ENCODE measurements at places on chromosomes 16 and 17.

- H3K27ac ChIP-seq, result no peak overlapping the region
- H3K4me1 ChIP-seq, result no peaks in the 10 kb centered on the region
- no peak for DNase-seq
- H3K36me3 ChIP-seq, result peaks cover 44% of the 10 kb centered on the region
Measured at GRCh38 chr17:42485680-42486079, 27.0 kb downstream of the ATP6V0A1 start.

DNA sequence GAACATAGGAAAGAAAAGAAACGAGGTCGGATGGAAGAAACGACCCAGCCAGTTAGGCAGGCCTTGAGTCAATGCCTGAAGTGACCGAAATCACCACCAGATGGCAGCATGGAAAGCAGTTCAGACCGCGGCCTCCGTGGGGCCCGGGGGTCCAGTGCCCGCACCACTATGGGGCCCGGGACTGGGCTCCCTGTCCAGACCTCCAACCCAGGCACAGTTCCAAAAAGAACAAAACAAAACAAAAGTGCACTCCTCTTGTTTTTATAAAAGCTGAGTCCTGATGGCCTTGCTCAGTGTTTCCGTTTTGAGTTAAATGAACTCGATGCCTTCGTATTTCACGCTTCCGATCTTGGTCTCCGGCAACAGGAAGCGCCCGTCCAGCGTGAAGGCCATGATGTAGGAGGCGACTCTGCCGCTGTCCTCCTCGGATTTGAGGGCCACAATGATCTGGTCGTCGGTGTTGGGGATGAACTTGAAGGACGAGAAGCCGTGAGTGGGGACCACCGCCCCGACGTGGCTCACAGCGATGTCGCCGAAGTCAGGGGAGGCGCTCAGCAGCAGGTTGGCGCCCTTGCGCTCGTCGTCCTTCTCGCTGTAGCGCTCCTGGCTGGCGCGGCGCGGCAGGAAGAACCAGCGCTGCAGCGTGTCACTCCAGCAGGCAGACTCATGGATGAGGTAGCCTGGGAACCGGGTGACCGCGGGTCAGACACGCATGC lies 13.7 kb upstream of the LGALS3BP start:
- H3K27me3 ChIP-seq, result no peaks in the 10 kb centered on the region
- no peak overlapping the region for H3K27ac ChIP-seq
- H3K4me1 ChIP-seq, result no peaks in the 10 kb centered on the region
- H3K36me3 ChIP-seq, result peaks cover 15% of the 10 kb centered on the region

GRCh38 chr16:19130852-19131824 lies 17.4 kb downstream of the ITPRIPL2 start:
- H3K36me3 ChIP-seq, result no peaks in the 10 kb centered on the region
- H3K4me1 ChIP-seq, result peaks cover 30% of the 10 kb centered on the region
- peak; percentile 76 for DNase-seq
- H3K4me3 ChIP-seq, result no peak overlapping the region
- peak overlapping the region; percentile 93 for H3K27ac ChIP-seq
- no peaks in the 10 kb centered on the region for H3K27me3 ChIP-seq

GRCh38 chr17:28317966-28318758 lies 838 bp upstream of the TMEM97 start:
- H3K27me3 ChIP-seq, result peaks cover 3% of the 10 kb centered on the region
- peak overlapping the region; percentile 36 for H3K27ac ChIP-seq
- H3K4me1 ChIP-seq, result peaks cover 3% of the 10 kb centered on the region
- H3K4me3 ChIP-seq, result peak overlapping the region; percentile 36
- DNase-seq, result no peak
- no peaks in the 10 kb centered on the region for H3K36me3 ChIP-seq

- peaks cover 8% of the 10 kb centered on the region for H3K36me3 ChIP-seq
- no peak overlapping the region for H3K4me3 ChIP-seq
- no peaks in the 10 kb centered on the region for H3K4me1 ChIP-seq
- peak; percentile 71 for DNase-seq
Measured at GRCh38 chr17:39195568-39196160, 1.8 kb downstream of the CACNB1 start.

DNA sequence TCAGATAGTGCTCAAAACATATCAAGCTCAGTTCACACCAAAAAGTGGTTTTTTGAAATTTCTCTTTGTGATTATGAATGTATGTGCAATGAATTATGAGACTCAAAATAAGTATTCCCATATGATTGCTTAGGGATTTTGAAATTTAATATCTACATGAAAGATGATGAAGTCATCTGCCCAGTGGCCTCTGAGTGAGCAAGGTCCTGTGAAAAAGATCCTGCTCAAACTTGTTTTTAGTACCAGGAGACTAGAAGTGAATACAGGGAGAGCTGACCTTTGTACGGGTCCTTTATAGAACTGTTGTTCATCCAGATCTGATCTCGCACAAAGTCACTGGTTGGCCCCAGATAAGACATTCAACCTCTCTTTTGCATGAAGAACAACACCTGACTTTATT lies 151.9 kb upstream of the MAF start:
- DNase-seq, result no peak
- no peaks in the 10 kb centered on the region for H3K27me3 ChIP-seq
- no peak overlapping the region for H3K27ac ChIP-seq

DNA sequence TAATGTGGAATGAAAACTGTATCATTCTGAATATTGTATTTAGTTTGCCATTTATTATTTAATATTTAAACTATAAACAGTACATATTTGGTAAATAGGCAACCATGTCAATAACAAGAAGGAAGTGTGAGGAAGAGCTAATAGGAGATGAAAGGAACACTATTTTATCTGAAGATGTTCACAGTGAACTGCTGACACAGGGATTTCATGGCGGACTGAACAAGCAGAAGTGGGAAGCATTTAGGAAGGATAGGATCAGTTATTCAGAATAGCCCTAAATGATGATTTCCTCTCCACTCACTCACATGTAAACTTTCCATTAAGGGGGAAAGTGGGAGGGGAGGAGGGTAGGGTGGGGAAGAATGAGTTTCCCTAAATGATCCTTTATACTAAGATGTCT lies 682.4 kb downstream of the TOX3 start:
- no peaks in the 10 kb centered on the region for H3K36me3 ChIP-seq
- H3K4me3 ChIP-seq, result no peak overlapping the region
- H3K4me1 ChIP-seq, result no peaks in the 10 kb centered on the region
- no peak overlapping the region for H3K27ac ChIP-seq
